Fibroblast of the conjunctiva (primary cell): ENCODE measurements at places on chromosomes 5 and 9.

- no peak for DNase-seq
These were observed 219.3 kb downstream of the TSSK1B start for GRCh38 chr5:113215401-113216060.

GRCh38 chr9:88041447-88041846, 67.1 kb upstream of the CDK20 start:
- no peak for DNase-seq

GRCh38 chr9:111661802-111662521, 557 bp downstream of the GNG10 start:
- no peak for DNase-seq

DNA sequence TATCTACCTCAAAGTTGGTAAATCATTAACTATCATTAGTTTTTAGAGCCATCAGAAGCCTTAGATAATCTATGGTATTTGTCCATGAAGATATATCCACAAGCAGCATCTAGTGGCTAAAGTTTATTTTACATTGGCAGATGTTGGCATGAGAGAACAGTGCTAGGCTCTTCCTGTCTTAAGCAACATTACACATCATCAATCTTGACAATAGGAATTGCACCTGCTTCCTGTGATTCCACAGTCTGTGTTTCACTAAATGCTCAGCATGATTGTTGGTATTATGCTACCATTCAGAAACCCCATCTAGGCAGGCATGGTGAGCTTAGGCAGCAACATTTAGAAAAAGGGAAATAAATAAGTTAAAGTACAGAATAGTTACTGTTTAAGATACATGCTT, 246.6 kb downstream of the SLCO4C1 start:
- no peak for DNase-seq

GRCh38 chr5:14241141-14241540, 98.0 kb downstream of the TRIO start:
- DNase-seq, result no peak

GRCh38 chr5:90406466-90406865, 3.1 kb downstream of the CETN3 start:
- no peak for DNase-seq

DNA sequence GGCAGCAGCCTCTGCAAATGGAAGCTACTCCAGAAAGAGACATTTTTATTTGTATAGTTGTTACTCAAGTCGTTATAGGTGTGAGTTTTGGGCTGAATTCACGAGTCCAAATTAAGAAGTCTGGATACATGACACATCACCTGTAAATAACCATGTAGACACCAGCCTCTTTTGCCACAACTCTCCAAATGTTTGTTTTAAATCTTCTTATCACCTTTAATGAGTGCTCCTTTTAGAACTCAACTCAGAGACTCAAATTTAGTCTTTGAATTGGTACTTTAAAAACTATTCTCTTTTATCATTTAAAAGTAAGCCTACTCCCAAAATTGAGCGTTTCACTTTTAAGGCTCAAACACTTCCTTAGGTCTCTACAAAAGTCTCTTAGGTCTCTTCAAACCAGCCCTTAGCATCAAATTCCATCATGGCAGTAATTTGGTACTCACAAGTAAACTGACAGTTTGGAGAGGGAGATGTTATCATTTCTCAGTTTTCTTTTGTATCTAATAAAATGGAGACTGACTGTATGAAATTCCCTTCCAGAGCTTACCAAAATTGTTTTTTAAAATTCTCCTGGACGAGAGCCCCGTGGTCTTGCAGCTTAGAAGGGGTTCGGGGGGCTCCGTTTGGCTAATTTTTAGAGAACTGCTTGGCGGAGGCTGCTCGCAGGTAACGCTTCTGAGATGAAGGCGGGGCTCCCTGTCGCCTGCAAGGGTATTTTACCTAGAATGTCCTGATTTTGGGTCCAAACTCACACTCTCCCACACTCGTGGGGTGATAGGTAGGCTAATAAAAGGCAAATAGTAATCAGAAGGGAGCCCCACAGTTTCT, 194.6 kb downstream of the MEF2C start:
- DNase-seq, result no peak

DNA sequence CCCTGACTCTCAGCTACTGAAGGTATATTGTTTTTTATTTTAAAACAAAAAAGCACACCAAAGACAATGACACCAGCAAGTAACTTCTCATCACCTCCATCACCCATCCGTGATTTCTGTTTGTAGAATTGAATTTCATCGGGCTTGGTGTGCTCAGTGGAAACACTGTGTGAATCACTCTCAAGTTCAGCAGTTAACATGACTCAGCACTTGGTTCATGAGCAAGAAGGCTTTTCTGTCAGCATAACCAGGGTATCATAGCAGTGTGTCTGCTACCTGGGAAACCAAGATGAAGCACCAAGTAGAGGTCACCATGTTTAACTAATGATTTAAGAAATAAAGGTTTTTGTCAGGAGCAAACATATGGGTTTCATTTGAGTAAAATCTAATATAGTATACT, 123.7 kb downstream of the INSYN2B start:
- peak; percentile 79 for DNase-seq

DNA sequence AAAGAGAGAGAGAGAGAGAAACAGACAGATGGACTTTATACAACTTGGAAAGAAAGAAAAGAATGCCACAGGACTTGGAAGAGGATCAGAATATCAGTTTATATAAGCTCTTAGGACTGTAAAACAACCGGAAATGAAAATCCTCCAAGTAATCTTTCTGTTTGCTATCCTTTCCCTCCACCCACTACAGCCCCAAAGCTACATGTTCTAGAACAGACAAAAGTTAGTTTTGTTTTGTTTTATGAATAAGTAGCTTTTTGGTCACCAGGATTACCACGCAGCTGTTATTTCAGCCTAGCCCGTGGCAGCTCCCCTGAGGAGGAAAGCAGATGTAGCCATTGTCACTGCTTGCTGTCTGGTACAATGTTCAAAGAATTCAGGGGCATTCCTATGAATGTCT, 66.6 kb downstream of the SH3TC2 start:
- no peak for DNase-seq

GRCh38 chr5:177154003-177154643, 20.6 kb downstream of the NSD1 start:
- no peak for DNase-seq

- peak; percentile 87 for DNase-seq
These were observed 3.8 kb upstream of the STC2 start for GRCh38 chr5:173331956-173332479.

DNA sequence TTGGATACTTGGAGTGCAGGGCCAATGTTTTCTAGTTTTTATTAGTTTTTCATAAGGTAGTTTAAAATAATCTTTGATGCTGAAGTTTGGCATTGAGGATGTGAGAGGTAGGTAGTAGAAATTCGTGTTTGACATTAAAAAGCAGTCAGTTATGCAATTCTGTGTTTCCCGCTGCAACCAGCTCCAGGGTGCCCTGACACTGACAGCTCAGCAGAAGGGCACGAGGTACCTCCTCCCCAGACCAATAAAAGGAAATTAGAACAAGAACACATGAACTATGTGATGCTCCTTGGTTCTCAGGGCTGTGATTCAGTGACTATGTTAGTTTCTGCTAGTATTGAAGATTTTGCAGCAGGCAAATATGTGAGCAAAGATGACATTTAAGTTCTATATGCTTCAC, 40.2 kb downstream of the NSUN2 start:
- DNase-seq, result no peak

- no peak for DNase-seq
These were observed 149.1 kb upstream of the TRPM3 start for GRCh38 chr9:71270554-71270953.

DNA sequence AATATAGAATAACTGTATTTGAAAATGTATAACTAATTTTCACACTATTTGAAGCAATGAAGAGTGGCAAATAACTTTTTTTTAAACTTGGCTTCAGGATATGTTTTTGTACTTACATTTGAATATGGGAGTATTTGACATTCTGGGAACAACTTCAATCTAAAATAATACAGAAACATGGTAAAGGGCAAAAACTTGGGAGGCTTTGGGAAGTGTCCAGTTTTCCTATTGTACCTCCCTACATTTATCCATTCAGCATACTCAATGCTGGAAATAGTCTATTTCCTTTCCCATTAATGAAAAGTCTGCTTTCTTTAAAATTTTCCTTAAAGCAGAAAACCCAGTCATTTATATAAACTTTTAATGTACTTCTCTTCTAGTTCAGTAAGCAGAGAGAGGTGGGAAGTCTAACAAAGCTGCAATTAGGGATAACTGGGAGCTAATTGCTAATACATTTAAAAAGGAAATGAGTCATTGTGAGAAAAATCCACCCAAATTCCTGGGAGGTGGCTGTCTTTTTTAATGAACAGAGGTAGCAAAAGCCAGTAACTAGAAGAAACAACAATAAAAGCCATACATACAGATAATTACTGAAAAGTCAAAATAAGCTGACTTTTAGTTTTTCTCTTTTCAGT, 128.8 kb downstream of the FBN2 start:
- no peak for DNase-seq
